ENCODE measurements at places on chromosomes 11 and 22.

DNA sequence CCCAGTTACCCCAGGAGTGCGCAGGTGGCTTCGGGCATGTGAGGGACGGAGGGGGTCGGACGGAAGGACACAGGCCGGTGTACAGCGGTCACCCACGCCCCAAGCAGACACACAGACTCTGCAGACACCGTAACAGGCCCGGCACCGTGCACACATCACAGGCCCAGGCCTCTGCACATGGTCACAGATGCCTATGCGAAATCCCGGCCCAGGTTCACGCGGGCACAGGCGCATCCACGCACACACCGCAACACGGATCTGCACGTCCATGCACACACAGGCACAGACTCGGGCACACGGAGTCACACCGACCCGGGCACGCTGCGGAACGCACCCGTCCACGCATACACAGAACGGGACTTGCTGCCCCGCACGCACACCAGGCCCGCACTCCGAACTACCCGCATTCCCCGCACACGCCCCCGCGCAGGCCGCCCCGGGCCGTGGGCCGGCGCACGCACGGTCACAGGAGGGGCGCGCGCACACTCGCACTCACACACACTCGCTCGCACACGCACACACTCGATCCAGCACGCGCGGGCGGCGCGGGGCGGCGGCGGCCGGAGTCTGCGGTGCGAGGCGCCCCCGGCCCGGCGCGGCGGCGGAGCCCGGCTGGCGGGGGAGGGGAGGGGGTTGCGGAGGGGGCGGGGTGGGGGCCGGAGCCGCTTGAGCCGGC is at the start of gene MGAT3:
TSS of gene MGAT3 (plus strand) at position 491 of the 676 bp plus-strand sequence. CDS start 30,336 bp downstream, outside the sequence.
- no peak for DNase-seq

DNA sequence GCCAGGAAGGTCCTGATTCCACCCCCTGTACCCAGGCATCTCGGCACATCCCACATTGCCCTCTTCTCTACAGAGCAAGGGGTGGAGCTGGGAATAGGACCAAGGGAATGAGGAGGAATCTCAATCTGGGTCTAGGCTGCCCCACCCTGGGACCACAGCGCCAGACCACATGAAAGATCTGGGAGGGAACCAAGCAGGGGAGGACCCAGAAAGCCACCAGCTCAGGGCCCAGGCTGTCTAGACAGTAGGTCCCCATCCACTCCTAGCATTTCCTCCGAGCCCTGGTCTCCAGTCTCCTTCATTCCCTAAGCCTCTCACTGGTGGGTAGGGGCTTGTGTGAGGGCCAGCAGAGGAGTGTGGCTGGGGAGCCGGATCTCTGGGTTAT is 11.6 kb downstream of the PHLDB1 start:
- no peak for DNase-seq

DNA sequence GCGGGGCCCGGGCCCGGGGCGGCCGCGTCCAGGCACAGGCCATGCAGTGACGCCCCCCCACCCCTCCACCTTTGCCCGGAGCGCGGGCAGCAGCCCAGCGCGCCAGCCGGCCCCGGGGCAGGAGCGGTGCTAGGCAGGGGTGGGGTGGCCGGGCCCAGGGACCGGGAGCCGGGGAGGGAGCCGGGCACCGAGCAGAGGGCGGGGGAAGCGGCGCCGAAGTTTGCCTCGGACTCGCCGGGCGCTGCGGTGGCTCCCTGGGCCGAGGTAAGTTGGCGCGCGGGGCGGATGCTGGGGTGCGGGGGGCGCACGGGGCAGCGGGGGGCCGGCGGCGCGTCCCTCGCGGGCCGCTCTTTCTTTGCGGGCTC is 332 bp downstream of the TEAD1 start:
- DNase-seq, result no peak

DNA sequence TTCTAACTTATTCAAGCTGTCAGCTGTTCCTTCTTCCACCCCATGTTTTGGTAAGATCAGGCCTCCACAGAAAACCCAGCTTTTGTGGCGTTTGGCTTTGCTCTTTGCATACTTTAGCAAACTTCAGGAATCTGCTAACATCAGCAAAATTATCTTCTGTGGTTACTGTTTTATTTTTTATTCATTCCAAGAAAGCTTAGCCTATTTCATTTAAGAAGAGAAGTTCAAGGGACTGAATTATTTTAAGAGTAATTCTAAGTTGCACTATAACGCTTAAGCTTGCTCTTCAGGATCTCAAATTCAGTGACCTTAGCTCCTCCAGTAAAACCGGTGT is 1.1 kb downstream of the JHY start:
- no peak for DNase-seq

GRCh38 chr22:25621986-25622385 is 57.5 kb downstream of the GRK3 start:
- no peak for DNase-seq

DNA sequence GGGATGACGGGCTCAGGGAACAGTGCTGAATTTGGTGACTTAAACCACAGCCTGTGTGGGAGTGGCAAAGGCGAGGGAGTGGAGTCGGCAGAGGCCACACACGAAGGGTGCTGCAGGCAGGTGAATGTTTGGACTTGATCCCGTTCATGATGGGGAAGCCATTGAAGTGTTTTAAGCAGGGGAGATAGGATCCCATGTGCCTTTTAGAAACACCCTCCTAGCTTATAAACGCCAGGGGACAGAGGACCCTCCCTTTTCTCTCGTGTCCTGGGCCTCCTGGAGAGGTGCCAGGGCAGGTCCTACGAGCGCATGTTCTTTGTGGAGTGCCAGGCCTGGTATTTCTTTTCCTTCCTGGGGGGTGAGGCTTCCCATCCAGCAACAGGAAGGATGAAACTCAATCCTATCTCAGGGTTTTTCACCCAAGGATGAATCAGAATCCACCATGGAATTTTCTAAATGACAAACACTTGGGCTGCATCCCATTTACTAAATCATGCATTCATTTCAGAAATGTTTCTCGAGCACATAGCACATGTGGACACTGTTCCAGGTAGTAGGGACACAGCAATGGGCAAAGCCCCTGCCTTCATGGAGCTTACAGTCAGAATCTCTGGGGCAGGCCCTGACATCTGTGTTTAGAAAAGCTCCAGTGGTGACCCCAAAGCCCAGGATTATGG is 59.6 kb downstream of the CHRDL2 start:
- DNase-seq, result no peak

DNA sequence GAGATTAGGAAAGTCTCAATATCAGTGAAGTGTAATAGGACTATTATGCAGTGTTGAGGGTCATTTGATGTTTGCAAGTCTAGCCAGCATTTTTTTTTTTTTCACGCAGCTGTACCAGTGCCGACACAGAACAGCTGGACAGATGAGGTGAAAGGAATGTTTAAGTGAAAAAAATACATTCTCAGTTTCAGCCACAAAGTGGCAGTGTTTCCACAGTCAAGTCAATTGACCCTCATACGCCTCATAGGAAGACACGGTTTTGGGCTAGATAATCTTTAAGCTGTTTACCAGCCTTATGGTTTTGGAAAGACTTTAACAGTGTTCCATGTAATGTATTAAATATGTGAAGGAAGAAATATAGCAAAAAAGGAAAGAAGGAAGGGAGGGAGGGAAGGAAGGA is 349.9 kb upstream of the ANO3 start:
- DNase-seq, result no peak

DNA sequence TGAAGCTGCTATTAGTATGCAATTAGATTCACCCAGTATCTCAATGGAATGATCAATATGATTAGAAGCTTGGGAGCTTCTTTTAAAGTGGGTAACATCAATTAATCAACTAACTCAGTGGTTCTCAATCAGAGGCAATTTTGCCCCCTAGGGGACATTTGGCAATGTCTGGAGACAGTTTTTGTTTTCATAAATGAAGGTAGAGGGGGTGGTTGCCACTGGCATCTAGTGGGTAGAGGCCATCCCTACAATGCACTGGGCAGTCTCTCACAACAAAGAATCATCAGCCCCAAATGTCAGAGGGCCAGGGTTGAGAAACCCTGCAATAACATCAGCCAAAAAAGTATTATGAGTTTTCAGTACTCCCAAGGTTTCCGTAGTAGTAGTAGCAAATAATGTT is 5.9 kb upstream of the AMOTL1 start:
- DNase-seq, result no peak

DNA sequence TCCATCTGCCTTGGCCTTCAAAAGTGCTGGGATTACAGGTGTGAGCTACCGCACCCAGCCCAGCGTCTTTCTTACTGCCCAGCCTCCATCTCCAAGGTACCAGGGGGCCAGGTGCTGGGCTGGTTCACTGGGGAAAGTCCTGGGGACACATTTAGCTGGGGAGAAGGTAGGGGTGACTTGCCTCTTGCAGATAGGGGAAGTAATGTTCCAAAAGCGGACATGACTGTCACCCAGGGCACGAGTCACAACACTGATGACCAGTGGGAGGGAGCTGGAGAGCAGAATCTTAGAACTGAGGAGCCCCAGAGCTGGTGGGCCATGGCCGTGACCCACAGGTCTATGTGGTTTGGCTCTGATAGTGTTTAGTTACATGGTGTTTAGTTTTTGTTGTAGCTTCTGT is 2.4 kb upstream of the SLC15A3 start:
- no peak for DNase-seq
